ENCODE measurements at places on chromosomes 2 and 18. TPM values are rescaled to one million over a fixed set of nuclear protein-coding genes. Genes with fewer than 3 reads are reported as not detected.

MYL1 gene
- not detected for total RNA-seq

SERPINB11 gene
- not detected for total RNA-seq

SCN7A gene
- 6.7 TPM for total RNA-seq

RSAD2 gene
- total RNA-seq = 4.7 TPM

TEKT4 gene
- total RNA-seq = not detected

ANKRD29 gene
- 1.0 TPM for total RNA-seq

HOXD9 gene
- 0.86 TPM for total RNA-seq

RGPD3 gene
- total RNA-seq = 0.05 TPM

SLC39A6 gene
- total RNA-seq = 15.3 TPM

GRCh38 chr18:48308755-48309575, 100.2 kb downstream of the ZBTB7C start:
- no peak for DNase-seq

GRCh38 chr2:61938511-61938910, 33.0 kb downstream of the COMMD1 start:
- DNase-seq = no peak

DNA sequence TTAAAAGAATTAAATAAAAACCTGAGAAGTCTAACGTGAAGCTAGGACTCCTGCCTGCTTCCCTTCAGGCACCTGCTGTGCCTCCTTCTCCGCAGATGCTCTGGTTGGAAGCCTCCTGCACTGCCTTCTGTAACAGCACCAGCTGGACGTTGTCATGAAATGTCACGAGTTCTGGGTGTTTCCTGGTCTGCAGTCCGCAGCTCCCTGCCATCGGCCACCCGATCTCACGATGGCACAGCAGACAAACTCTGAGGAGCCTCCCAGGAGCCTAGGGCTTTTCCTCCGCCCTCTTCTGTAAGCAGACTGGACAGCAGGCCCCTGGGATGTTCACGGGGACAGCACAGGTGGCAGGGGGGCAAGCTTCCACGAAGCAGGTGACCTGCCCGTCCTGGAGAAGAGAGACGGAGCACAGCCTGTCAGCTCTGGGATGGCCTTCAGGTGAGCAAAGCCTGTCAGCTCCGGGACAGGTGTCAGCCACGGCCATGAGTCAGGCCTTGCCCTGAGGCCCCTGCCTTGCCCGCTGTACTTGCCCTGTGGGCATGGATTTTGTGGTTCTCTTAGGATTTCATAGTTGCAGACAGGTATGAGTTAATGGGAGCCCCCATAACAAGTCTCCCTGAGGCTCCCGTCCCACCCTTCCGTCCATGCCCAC, 110.3 kb downstream of the PXDN start:
- no peak for DNase-seq

- no peak for DNase-seq
Observed at GRCh38 chr18:3207565-3207964, 12.2 kb downstream of the MYOM1 start.

- no peak for DNase-seq
Observed at GRCh38 chr18:12816451-12816850, 67.6 kb downstream of the PTPN2 start.

DNA sequence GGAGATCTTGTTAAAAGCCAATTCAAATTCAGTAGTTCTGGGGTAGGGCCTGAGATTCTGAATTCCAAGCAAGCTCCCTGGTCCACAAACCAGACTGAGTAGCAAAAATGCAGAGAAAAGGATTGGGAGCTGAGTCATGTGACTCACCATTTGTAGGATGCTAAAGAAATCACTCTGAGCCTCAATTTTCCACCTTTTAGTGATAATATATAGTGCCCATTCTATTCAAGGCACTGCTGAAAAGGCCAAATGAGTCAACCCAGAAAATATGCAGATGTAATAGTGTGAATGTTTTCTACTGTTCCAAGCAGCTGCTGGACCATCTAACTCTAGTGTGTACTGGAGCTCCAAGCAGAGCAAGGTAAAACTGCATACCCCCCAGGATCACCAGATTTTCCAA, 47.2 kb downstream of the SLC14A2 start:
- DNase-seq = no peak

DNA sequence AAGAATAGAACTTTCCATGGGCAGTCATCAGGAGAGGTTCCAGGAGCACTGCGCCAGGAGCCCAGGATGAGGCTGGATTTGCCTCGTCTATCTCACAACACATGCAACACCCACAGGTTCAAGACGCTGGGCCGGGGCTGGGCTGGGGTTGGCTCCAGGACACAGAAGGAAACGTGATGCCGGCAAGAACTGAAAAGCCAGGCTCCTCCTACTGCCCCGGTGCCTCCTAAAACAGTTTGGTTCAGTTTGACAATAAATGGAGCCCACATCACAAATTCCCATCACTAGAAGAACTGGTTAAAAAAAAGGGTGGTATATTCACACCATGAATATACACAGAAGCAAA, 75.9 kb downstream of the INHBB start:
- DNase-seq = no peak

- DNase-seq = no peak
Observed at GRCh38 chr2:213476641-213477040, 192.4 kb downstream of the SPAG16 start.

- no peak for DNase-seq
Observed at GRCh38 chr2:84456156-84456555, 2.9 kb downstream of the SUCLG1 start.

DNA sequence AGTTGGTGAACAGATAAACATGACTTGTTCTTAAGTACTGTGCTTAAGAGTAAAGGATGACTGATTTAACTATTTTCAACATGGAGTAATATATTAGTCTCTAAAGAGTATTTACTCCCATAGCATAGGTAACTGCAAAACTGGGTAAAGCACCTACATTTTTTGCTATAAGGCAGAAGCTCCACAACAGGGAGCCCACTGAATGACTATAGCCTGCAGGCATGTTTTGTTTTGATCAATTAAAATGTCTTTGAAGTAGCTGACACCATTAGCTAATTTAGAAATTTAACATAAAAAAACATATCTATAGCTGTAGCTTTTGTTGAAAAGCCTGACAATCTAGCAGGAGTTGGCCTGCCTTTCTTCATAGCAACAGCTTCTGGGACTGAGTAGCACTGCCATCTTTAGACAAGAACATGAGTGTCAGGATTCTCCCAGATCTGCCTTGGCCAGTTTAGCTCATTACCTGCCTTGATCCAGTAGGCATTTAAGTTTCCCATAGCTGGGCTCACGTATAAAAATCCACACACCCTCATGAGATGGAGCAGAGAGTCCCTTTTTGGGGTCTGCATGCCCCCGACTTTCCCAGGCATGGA, 1935.1 kb upstream of the PIK3C3 start:
- no peak for DNase-seq

DNA sequence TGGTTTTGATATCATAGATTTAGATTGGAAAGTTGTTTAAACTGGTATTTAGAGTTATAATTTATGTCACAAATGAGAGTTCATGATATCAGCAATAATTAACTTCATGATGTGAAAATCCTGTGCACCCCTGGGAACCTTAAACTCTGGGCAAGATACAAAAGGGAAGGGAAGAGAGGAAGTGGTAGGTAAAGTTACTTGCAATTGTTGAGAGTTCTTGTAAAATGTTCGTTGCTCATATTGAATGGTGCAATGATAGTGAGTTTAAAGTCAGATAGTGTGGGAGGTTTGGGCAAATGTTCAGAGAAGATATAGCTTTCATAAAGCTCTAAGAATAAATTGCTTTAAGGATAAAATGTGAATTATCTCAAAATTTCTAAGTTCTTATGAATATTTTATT, 75.4 kb downstream of the SP110 start:
- DNase-seq = no peak

GRCh38 chr2:2935445-2936149, 442.0 kb downstream of the EIPR1 start:
- no peak for DNase-seq

GRCh38 chr2:67215214-67216055, 181.7 kb upstream of the ETAA1 start:
- peak; percentile 60 for DNase-seq

GRCh38 chr2:109197491-109198418, 68.8 kb downstream of the SH3RF3 start:
- no peak for DNase-seq

GRCh38 chr2:33570681-33571080, 28.4 kb downstream of the FAM98A start:
- DNase-seq = no peak

DNA sequence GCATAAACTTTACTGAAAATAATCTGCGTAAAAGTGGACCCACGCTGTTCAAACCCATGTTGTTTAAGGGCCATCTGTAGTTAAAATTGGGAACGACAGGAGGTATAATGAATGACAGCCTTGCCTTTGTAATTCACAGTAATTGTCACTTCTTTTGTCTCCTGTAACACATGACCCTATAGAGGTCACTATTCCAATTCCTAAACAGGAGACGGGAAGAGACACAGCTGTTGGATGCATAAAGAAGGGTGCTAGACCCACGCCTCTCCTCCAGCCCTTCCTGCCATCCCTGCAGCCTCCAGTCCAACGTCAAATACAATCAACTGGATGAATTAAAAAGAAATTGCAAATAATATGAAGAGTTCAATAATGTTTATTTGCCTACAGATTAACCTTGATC, 63.1 kb upstream of the NFATC1 start:
- DNase-seq = no peak

All from colonic mucosa (tissue), 4 donors.